T-helper 1 cell (primary cell): ENCODE measurements at places on chromosomes 11 and 22.

DNA sequence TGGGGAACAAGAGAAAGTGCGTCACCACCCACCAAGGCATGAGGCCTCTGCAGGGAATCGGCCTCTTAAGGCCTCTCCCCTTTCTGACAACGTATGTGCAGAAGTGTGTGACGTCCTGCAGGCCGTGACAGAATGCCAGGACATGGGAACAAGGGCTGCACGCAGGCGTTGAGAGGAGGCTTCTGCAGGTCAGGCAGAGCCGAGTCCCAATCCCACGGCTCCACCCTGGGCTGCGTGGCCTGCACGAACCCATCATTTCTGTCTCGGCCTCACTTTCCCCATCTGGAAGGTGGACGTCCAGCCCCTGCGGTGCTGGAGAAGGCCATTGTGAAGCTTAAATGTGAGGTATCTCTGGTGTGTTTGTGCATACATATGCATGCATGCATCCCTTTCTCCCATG, 61.8 kb downstream of the SHANK2 start:
- no peak for DNase-seq

- no peak for DNase-seq
Observed at GRCh38 chr11:119445850-119446249, 22.9 kb upstream of the THY1 start.

DNA sequence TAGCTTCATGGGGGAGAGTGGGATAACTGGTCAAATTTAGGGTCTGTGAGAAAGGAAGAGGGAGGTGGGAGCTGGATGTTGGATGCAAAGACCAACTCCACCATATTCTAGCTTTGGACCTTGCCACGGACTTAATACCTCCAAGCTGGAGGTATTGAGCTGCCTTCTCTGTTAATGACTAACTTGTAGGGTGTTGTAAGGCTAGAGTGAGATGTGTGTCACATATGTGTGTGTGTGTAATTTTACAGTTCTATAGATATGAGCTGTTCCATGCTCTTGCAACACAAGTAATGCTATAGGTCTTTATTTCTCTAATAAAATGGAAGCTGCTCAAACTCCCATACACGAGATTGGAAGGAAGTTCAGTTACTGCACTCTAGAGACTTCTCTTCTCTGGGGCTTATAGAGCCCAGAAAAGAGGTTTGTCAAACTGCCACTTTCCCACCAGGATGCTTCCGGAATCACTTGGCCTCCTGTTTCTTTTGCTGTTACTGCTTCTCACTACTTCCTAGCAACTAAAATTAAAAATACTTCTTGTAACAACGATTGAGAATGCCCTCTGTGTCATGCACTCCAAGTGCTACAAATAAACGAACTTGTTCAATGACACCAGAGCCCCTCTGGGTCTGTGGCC, 16.0 kb upstream of the FJX1 start:
- DNase-seq, result no peak

- no peak for DNase-seq
Observed at GRCh38 chr11:128453444-128454336, 133.7 kb downstream of the ETS1 start.

- DNase-seq, result no peak
Observed at GRCh38 chr11:3036419-3036818, 20.8 kb downstream of the CARS1 start.

- no peak for DNase-seq
Observed at GRCh38 chr11:82183346-82183745, 550.3 kb downstream of the FAM181B start.

GRCh38 chr11:27839226-27839913, 139.1 kb upstream of the BDNF start:
- no peak for DNase-seq

DNA sequence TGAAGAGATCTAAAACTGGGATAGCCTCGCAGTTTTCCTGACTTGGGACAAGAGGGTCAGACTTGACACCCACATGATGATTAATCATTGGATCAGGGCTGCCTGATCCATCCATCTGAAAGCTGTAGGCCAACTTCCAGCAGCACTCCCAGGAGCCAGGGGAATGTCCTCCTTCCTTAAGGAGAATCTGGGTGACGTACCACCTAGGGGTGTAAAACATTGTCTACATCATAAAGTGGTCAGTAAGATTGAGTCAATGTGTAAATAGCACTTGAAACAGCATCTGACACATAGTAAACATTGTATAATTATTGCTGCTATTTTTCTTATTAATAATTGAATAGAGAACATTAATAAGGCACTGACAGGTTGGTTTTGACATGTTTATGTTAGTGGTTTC, 392.8 kb downstream of the JRKL start:
- DNase-seq, result no peak

DNA sequence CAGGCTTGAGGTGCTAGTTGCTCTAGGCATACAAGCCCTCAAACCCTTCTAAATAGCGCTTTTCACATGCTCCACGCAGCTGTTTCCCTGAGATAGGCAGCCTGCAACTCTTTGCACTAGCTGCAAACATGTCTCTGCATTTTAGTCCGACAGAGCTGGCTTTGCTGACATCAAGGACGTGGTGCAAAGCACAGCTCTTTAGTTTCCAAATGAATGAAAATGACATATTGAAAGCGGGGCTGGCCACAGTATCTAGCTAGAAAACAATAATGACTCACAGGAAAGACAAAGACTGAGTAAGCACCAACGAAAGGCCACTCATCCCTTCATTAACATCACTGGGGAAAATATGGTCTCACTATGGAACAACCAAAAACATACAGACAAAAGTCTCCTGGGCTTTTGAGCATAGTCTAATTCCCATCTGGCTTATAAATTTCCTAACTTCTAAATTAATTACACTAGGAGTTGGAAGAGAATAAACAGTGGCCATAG, 15.3 kb upstream of the ZC3H12C start:
- DNase-seq, result no peak

- no peak for DNase-seq
Observed at GRCh38 chr22:31852691-31853421, 91.5 kb upstream of the YWHAH start.

DNA sequence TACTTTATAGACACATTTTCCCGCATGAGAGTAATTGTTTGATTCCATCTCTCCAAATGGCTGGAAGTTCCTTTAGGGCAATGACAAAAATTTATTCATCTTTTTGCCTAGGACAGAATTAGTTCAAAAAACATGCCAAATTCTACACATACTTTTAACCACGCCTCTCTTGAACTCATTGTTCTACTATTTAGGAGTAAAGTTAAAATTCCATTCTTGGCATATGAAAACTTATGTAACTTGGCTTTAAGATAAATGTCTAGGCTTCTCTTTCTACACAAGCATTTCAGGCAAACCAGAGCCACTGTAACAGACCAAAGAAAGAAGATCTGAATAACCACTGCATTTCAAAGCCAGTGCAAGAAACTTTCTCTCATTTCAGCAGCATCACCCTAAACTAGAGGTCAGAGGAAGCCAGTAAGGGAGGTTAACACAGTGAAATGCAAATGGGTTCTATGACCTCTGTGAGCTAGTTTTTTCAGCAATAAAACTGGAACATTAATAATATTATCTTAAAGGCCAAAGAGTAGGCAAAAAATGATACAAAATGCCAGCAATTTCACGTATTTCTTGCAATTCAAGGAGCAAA, 73.0 kb downstream of the RSF1 start:
- DNase-seq, result no peak
